Testis (tissue), 5 donors: ENCODE measurements at places on chromosomes 6 and 20. TPM values are rescaled to one million over a fixed set of nuclear protein-coding genes. Genes with fewer than 3 reads are reported as not detected.

GRCh38 chr20:49701241-49701790 is 12.4 kb downstream of the B4GALT5 start:
- peak overlapping the region; percentile 47 for H3K27ac ChIP-seq
- no peaks in the 10 kb centered on the region for H3K36me3 ChIP-seq
- peak; percentile 52 for DNase-seq

Gene MPIG6B
- 0.94 TPM for total RNA-seq

Gene LY6G5C
- total RNA-seq, result 8.7 TPM

GRCh38 chr20:7836076-7836475 is 104.2 kb downstream of the HAO1 start:
- H3K27ac ChIP-seq, result no peak overlapping the region
- no peaks in the 10 kb centered on the region for H3K4me1 ChIP-seq
- H3K27me3 ChIP-seq, result no peaks in the 10 kb centered on the region

Gene WDR27
- 84.0 TPM for total RNA-seq

- peaks cover 7% of the 10 kb centered on the region for H3K4me1 ChIP-seq
- H3K27me3 ChIP-seq, result no peaks in the 10 kb centered on the region
- no peak for DNase-seq
- no peaks in the 10 kb centered on the region for H3K36me3 ChIP-seq
- H3K27ac ChIP-seq, result peak overlapping the region; percentile 78
- peak overlapping the region; percentile 80 for H3K4me3 ChIP-seq
These were observed 859 bp upstream of the SMIM29 start for GRCh38 chr6:34249469-34250261.
